ENCODE measurements at places on chromosomes 7 and 10.

DNA sequence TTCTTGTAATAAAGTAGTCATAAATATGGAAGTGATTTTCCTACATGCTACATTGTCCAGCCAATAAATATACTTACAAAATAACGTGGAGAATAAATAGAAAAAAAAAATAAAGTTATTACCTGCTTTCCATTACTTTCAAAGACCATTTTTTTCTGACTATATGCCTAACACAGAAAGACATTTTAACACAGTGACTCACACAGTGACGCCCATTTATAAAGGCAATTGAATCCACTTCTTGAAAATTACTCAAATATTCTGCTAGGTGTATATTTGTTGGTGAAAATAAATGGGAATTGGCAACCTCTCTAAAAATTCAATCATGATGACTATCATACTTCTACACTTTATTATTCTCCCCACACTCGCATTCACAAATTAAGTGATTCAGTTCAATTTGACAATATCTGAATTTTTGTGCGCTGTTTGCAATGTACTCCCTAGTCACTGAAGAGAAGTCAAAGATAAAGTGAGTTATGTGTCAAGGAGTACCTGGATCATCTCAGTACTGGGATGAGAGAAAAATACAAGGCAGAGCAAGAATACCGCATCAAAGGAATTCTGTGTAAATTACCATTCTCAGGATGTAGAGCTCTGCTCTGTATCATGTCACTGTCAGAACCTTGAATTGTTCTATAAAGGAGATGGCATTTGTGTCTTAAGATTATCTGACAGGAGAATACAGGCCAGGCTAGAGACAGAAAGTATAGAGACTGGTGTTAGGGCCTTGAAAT lies 642.7 kb downstream of the IPMK start:
- no peak for DNase-seq

GRCh38 chr7:57210212-57210611 lies 78.0 kb upstream of the ZNF479 start:
- no peak for DNase-seq

- no peak for DNase-seq
These were observed 3.1 kb upstream of the IFIT1B start for GRCh38 chr10:89374713-89375141.

GRCh38 chr7:115572111-115572510 lies 458.5 kb downstream of the TFEC start:
- no peak for DNase-seq

DNA sequence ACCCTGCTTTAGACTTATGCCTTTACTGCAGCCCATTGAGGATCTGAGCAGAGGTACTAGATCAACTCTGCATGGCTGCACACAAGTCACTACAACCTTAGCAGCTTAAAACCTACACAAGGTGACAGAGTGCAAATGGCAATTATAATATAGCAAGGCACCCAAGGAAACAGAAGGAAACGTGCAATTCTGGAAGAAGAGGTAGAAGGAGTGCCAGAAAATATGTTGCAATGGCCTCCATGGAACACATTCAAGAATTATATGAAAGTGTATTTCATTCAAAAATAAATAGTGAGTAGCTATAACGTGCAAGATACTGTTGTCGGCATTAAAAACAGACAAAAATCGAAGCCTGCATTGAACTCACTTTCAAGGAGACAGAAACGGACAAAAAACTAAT lies 2.9 kb upstream of the AKR1C8 start:
- DNase-seq, result no peak

GRCh38 chr7:424301-424935 lies 95.2 kb downstream of the PDGFA start:
- DNase-seq, result no peak

- DNase-seq, result no peak
These were observed 86.9 kb downstream of the UBE2H start for GRCh38 chr7:129865925-129866201.

DNA sequence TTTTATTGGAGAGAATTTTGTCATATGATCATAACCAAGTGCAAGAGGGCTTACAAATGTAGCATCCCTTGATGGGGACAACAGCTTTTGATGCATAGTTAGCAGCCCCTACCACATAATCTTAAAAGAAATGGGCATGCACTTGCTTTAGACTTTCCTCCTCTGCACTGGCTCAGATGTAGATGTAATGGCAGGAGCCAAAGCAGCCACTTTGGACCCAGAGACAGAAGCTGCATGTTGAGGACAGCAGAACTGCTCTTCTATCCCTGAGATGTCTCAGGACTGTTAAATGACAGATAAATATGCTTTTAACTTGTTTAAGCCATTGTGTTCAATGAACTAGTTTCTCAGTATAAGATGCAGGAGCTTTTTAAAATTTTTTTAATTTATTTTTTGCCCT lies 450.7 kb downstream of the TYW1 start:
- DNase-seq, result no peak
